ENCODE measurements at places on chromosomes 7 and 10.

DNA sequence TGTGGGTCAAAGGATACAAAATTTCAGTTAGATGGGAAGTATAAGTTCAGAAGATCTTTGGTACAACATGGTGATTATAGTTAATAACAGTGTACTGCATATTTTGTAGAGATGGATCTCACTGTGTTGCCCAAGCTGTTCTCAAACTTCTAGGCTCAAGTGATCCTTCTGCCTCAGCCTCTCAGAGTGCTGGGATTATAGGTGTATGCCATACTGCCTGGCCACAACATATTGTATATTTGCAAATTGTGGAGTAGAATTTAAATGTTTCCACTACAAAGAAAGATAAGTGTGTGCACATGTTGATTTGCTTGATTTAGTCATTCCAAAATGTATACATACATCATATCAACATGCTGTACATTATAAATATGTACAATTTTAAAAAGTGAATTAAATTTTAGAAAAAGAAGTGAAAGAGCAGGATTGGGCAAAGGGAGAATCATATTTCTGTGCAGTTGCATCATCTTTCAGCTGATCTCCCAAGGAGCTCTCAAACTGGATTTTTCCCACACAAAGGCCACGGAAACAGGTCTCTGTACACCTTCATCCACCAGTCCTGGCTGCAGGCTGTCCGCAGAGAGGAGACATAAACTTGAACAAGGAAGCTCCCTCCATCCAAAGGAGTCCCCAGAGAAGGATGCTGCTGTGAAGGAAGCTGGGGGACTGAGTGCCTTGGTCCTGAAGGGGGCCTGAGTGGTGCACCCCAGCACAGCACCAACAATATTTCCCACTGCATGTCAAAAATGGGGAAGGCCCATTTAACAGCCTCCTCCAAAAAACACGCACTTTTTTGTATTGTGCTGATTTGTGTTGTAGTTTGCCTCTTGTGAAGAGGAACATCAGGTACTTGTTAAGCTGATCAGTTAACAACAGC is 217.1 kb upstream of the GHITM start:
- no peak for DNase-seq
- H3K4me3 ChIP-seq = no peak overlapping the region
- no peaks in the 10 kb centered on the region for H3K27me3 ChIP-seq
- H3K4me1 ChIP-seq = no peaks in the 10 kb centered on the region
- no peak overlapping the region for H3K27ac ChIP-seq

- no peaks in the 10 kb centered on the region for H3K36me3 ChIP-seq
- H3K4me3 ChIP-seq = no peak overlapping the region
- peaks cover 5% of the 10 kb centered on the region for H3K4me1 ChIP-seq
- H3K27ac ChIP-seq = no peak overlapping the region
- no peak for DNase-seq
Measured at GRCh38 chr7:36567699-36568451, 156.4 kb downstream of the AOAH start.

GRCh38 chr7:103751311-103751880 is 238.1 kb downstream of the RELN start:
- H3K36me3 ChIP-seq = no peaks in the 10 kb centered on the region
- H3K27me3 ChIP-seq = no peaks in the 10 kb centered on the region
- DNase-seq = no peak
- H3K4me3 ChIP-seq = no peak overlapping the region

DNA sequence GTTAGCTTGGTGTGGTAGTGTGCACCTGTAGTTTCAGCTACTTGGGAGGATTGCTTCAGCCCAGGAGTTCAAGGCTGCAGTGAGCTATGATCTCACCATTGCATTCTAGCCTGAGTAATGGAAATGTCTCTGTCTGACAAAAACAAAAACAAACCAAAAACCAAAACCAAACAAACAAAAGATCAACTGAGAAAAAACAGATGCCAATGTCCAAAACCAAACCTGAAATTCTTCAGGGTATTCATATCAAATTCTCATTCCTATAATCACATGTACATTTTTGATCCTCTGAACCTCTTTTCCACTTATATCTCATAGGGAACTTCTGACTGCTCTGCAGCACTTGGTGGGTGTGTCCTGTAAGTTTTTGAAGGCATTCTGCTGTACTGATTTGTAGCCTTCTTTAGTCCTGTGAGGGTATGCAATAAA is 87.0 kb downstream of the CDK6 start:
- no peaks in the 10 kb centered on the region for H3K36me3 ChIP-seq
- no peak overlapping the region for H3K27ac ChIP-seq

DNA sequence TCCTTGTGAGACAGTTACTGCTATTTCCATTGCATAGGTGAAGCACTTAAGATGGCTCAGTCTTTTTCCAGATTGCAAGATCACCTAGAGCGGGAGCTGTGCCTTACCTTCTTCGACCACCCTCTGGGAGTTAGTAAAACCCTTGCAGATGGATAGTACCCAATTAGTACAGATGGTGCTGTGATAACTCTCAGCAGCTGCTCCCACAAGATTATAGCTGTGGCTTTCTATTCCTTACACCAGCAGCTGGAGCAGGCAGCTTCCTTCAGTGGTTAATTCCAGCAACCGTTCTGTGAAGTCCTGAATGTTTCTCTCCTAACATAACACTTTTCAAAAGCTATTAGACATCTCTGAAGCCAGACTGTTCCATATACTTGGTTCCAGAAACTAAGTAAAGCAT is 796.8 kb downstream of the XPNPEP1 start:
- H3K4me1 ChIP-seq = no peaks in the 10 kb centered on the region
- H3K36me3 ChIP-seq = no peaks in the 10 kb centered on the region
- H3K27me3 ChIP-seq = no peaks in the 10 kb centered on the region
- H3K27ac ChIP-seq = no peak overlapping the region

- no peak overlapping the region for H3K4me3 ChIP-seq
- DNase-seq = no peak
- H3K36me3 ChIP-seq = no peaks in the 10 kb centered on the region
- H3K4me1 ChIP-seq = no peaks in the 10 kb centered on the region
- H3K27ac ChIP-seq = no peak overlapping the region
Measured at GRCh38 chr10:3480990-3481315, 304.1 kb downstream of the KLF6 start.

GRCh38 chr7:122942765-122943164 is 52.7 kb downstream of the TAS2R16 start:
- no peaks in the 10 kb centered on the region for H3K36me3 ChIP-seq
- no peaks in the 10 kb centered on the region for H3K27me3 ChIP-seq
- no peak overlapping the region for H3K27ac ChIP-seq
- no peak for DNase-seq
- H3K4me1 ChIP-seq = no peaks in the 10 kb centered on the region

DNA sequence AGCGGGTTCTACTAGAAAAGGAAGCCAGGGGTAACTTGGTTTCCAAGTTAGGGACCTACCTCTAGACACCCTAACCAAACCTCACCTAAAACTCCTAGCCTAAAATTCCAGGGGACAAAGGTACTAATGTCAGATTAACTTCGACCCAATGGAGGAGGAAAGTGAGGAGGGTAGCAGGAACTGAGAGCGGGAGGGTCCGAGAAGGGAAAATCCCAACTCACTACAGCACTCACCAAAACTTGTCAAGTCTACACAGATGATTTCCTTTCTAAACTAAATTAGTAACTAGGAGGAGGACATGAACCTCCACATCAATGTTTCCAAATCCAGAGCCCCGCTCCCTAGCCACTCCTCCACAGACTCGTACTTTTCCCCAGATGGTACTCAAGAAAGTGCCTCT is 22.6 kb downstream of the CHCHD3 start:
- no peaks in the 10 kb centered on the region for H3K27me3 ChIP-seq
- DNase-seq = no peak
- H3K4me3 ChIP-seq = no peak overlapping the region

- no peaks in the 10 kb centered on the region for H3K27me3 ChIP-seq
- H3K27ac ChIP-seq = no peak overlapping the region
- peaks cover 6% of the 10 kb centered on the region for H3K4me1 ChIP-seq
- H3K4me3 ChIP-seq = no peak overlapping the region
- H3K36me3 ChIP-seq = no peaks in the 10 kb centered on the region
Measured at GRCh38 chr7:23347682-23348180, 48.6 kb downstream of the MALSU1 start.

- H3K4me1 ChIP-seq = no peaks in the 10 kb centered on the region
- H3K36me3 ChIP-seq = no peaks in the 10 kb centered on the region
- H3K27me3 ChIP-seq = no peaks in the 10 kb centered on the region
- no peak overlapping the region for H3K27ac ChIP-seq
- no peak for DNase-seq
- no peak overlapping the region for H3K4me3 ChIP-seq
Measured at GRCh38 chr10:90204956-90205314, 503.5 kb downstream of the KIF20B start.

DNA sequence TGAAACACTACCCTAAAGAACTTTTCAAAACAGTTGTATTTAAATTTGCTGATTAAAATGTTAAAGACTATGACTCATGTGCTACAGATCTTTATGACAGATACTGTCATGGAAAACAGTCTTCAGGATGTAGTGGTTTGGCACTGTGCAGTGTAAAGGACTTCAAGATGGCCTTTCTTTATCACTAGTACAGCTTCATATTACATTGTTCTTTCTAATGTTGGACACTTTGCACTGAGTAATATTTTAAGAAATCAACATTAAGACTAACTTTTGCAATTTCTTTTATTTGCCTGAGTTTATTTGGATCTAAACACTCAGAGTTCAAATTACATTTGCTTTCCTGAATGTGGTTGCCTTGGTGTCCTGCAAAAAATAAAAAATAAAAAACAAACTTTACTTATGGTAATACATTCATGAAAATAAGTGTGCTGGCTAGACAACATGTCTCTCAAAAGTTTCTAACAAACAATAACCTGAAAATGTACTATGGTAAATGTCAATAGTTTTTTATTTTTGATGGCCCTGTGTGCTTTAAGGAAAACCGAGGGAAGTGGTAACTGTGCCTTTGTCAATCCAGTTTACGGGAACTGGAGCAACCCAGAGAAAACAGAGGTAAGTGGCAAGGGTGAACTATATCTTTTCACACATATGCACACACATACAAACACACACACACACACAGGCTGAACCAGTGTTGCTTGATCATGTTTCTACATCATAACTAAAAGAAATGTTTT is 85.9 kb upstream of the PLXDC2 start:
- DNase-seq = no peak
- H3K27me3 ChIP-seq = no peaks in the 10 kb centered on the region
- no peak overlapping the region for H3K4me3 ChIP-seq
- no peaks in the 10 kb centered on the region for H3K36me3 ChIP-seq

- no peaks in the 10 kb centered on the region for H3K27me3 ChIP-seq
- no peak overlapping the region for H3K4me3 ChIP-seq
Measured at GRCh38 chr10:91197127-91197526, 23.3 kb upstream of the PCGF5 start.

- DNase-seq = no peak
- H3K4me3 ChIP-seq = no peak overlapping the region
- no peaks in the 10 kb centered on the region for H3K36me3 ChIP-seq
Measured at GRCh38 chr10:124006526-124006925, 86.9 kb downstream of the CHST15 start.

- no peak overlapping the region for H3K27ac ChIP-seq
- no peak for DNase-seq
- no peak overlapping the region for H3K4me3 ChIP-seq
Measured at GRCh38 chr10:115606086-115606485, 512.9 kb downstream of the ATRNL1 start.

GRCh38 chr7:17205910-17206309 is 92.5 kb upstream of the AHR start:
- no peaks in the 10 kb centered on the region for H3K4me1 ChIP-seq
- no peak overlapping the region for H3K4me3 ChIP-seq
- no peak overlapping the region for H3K27ac ChIP-seq
- H3K36me3 ChIP-seq = no peaks in the 10 kb centered on the region
- DNase-seq = no peak

GRCh38 chr7:99000196-99000903 is 122.0 kb downstream of the TRRAP start:
- H3K36me3 ChIP-seq = peaks cover 7% of the 10 kb centered on the region
- no peak for DNase-seq
- H3K4me1 ChIP-seq = no peaks in the 10 kb centered on the region
- no peak overlapping the region for H3K4me3 ChIP-seq
- no peak overlapping the region for H3K27ac ChIP-seq

DNA sequence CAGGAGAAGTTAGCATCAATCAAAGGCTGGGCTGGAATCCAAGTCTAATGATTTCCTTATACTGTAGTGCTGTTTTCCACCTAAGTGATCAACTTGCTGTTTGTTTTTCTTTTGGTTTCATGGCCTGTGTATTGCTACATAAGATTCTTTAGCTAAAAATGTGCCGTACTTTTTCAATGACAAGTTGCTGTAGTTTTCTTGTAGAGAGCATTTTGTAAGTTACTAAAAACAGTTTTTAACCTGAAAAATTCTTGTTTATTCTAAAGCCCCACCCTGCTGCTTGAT is 1.3 kb downstream of the HELLS start:
- no peak overlapping the region for H3K4me3 ChIP-seq
- no peaks in the 10 kb centered on the region for H3K36me3 ChIP-seq
- no peaks in the 10 kb centered on the region for H3K27me3 ChIP-seq
- H3K4me1 ChIP-seq = peaks cover 8% of the 10 kb centered on the region

DNA sequence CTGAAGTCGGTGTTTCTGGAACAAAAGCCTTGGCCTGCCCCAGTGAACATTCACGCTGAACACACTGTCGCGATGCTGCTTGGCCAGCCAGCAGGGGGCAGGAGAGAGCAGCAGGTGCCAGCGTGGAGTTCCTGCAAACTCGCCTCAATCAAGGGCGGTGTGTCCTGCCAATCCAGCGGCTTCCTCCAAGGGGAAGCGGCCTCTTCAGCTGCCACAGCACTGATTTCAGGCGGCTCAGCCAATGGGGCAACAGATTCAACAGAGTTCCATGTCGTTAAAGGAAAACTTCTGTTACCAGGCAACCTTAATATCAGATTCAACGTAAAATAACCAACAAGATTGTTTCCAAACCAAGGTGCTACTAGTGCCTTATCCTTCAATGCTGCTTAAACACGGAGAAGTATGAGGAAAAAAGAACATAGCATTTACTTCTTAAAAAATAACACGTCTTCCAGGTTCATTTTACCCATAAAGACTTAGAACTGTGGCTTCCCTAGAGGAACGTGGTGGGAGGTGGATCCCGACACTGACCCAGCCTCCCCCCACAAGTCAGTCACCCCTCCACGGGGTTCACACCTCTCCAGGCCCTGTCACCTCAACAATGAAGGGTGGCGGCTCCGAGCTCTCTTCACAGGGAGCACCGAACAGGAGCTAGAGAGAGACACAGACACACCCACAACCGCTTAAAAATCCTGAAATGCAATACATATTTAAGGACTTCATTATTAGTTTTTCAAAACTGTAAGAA is 178.2 kb downstream of the DIP2C start:
- H3K4me1 ChIP-seq = no peaks in the 10 kb centered on the region
- H3K4me3 ChIP-seq = no peak overlapping the region
- H3K27me3 ChIP-seq = no peaks in the 10 kb centered on the region
- no peak overlapping the region for H3K27ac ChIP-seq
- DNase-seq = peak; percentile 77

DNA sequence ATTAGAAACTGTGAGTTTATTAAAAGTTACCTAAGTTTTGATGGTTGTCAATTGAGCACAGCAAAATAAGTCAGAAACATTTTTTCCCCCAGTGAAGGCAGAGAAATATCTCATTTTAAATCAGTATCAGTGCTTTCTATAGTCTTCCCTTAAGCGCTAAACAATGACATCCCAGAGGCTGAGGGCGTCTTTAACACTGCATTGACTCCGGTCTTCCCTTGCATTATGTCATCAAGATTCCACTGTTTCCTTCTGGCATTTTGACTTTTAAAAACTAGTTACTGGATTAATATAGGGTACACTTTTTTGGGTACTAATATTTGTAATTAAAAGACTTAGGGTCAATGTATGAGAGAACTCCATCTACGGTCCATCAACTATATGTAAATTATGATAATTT is 3.9 kb downstream of the GLUD1 start:
- H3K27me3 ChIP-seq = no peaks in the 10 kb centered on the region
- no peak overlapping the region for H3K4me3 ChIP-seq
- H3K27ac ChIP-seq = no peak overlapping the region
- H3K4me1 ChIP-seq = peaks cover 27% of the 10 kb centered on the region
- no peaks in the 10 kb centered on the region for H3K36me3 ChIP-seq
- DNase-seq = no peak
